ENCODE measurements at places on chromosomes 5 and 9.

GRCh38 chr5:126403876-126404275, 19.3 kb upstream of the GRAMD2B start:
- no peak for DNase-seq

GRCh38 chr5:179731791-179732411, 721 bp upstream of the MAML1 start:
- peak; percentile 27 for DNase-seq

DNA sequence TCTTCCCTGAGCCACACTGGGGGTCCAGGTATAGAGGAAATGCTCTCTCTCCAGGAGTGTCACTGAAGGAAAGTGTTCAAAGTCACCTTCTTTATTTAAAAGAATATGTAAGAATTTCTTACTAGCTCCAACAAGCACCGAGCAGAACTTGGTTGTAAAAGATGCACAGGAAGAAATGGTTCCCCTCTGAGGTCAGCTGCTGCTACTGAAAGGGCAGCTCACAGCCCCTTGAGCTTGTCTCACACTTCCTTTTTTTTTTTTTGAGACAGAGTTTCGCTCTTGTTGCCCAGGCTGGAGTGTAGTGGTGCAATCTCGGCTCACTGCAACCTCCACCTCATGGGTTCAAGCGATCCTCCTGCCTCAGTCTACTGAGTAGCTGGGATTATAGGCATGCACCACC, 77.2 kb downstream of the PRRT1B start:
- DNase-seq = no peak

- DNase-seq = no peak
Observed at GRCh38 chr5:171336521-171337209, 27.6 kb downstream of the TLX3 start.

GRCh38 chr5:53501054-53501453, 20.6 kb downstream of the FST start:
- DNase-seq = no peak

DNA sequence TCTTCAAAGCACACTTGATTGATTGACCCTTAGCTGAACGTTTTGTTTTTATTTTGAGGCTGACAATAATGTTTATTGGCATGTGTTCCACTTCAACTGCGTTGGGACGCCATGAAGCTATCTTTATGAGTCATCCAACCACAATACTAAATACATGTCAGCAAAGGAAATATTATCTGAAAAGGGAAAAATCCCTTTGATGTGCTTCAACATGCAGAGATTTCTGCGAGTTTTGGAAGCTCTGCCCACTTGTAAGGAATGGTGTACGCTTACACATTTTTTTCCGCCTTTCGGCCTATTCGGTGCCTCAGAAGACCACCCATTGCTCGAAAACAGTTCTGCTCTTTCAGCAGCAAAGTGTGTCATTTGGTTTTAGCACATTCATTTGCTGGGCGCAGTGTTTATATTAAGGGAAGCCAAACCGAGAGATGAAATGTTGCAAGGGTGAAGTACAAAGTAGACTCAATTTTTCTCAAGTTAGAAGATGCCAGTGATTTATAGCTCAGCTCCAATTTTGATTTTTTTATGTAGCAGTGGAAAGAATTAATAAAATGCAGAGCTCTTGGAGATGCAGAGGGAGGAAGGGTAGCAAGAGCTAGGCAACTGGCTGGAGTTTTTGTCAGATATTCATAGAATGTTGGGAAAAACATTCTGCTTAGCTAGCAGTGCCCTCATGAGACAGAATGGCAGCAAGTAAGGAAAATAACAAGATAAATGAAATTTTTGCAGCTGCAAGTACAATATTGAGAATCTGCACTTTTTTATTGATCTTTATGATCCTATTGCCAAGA, 68.9 kb downstream of the PRDM6 start:
- DNase-seq = no peak

- no peak for DNase-seq
Observed at GRCh38 chr9:2800394-2801179, 43.3 kb downstream of the PUM3 start.

Data from stimulated activated CD4-positive, alpha-beta T cell treated with anti-CD3 and anti-CD28 coated beads, Interleukin-2, amount 100 ng/mL, for 48 hours (primary cell).